ENCODE measurements at places on chromosomes 12 and 14. TPM values are rescaled to one million over a fixed set of nuclear protein-coding genes. Genes with fewer than 3 reads are reported as not detected.

GRCh38 chr12:14774906-14775635 lies 28.2 kb downstream of the WBP11 start:
- DNase-seq = peak; percentile 45

DNA sequence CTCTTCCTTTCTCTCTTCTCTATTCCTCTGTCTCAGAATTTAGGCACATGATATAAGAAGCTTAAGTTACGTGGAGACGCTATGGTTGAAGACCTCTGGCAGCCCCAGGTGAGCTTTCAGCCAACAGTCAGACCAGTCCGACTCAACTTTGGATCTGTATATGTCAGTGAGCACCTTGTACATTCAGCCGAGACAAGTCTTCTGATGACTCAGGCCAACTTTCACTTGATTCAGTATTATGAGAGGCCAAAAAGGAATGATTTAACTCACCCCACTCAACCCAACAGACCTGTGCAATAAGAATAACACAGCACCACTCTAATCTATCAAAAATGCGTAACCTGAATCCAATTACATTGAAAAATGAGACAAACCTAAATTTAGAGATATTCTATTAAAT lies 47.5 kb upstream of the FOXG1 start:
- DNase-seq = no peak

DNA sequence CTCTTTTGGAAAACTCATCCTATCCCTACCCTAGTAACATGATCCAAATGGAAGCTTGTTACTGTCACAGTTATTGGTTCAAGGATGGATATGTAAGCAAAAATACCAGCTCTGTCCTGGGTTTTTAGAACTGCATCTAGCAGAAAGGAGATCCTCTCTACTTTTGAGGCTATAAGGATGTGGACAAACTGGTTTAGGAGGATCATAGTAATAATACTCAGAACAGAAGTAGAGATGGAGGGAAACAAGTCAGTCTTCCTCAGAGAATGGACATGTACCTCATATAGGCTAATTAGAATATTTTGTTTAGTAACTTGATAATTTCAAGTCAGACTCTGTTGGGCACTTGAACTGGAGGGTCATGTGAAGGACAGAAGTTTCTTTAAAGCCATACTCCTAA lies 26.6 kb downstream of the FUT8 start:
- DNase-seq = no peak

PTGER2 gene
- 0.72 TPM for polyA plus RNA-seq

DCAF4 gene
- polyA plus RNA-seq = 17.6 TPM

GRCh38 chr14:97581016-97581415 lies 783.8 kb downstream of the VRK1 start:
- no peak for DNase-seq

DNA sequence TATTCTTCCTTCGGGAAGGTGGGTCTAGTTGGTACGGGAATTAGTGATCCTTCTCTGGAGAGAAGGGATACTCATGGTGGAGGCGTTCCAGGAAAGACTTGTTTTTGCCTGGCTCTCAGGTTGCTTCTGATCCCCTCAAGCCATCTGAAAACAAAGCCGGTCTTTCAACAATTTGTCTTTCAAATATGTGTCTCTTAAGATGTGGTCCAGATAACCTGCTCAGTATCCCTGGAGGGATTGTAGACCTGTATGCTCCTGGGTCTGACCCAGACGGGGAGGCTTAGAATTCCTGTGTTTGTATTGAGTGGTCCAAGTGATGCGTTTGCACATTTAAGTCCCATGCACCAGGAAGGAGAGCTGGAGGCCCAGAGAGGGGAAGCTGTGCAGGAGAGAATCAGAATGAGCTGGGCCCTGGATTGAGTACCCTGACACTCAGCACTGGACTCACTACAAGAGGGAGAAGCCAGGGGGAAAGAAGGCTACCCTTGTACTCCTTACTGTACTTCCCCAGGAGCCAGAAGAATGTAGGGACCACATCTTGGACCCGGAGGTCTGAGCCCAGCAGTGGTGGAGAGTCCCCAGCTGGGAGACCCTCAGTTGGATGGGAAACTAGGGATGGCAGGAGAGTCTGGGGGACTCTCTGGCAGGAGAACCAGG lies 40.4 kb downstream of the ERH start:
- no peak for DNase-seq

CCDC196 gene
- not detected for polyA plus RNA-seq

- no peak for DNase-seq
These were observed 336.3 kb downstream of the TMEM121 start for GRCh38 chr14:105862581-105863239.

- no peak for DNase-seq
These were observed 12.5 kb downstream of the EGLN3 start for GRCh38 chr14:33938131-33938949.

RD3L gene
- not detected for polyA plus RNA-seq

DNA sequence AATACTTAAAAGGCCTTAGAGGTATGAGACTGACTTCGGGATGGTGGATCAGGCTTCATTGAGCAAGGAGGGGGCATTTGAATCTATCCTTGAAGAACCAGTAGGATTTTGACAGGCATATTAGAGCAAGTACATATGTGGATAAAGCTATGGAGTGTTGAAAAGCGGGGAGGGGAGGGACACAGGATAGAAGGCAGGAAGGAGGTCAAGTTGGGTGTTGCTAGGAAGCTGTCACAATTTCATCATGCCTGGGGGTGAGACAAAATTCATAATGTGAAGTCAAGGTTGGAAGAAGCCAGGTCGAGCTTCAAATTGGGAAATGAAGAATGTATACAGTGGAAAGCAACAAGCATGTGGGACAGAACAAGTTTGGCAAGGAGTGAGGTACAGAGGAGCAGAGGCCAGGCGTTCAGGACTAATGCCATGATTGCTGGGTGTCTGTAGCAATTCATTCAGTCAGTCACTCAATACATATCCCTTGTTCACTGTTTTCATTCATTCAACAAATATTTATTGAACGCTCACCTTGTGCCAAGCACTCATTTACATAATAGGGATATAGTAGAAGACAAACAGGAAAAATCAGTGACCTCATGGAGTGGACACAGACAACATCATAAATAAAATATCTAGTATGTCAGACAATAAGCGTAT lies 58.3 kb upstream of the LTA4H start:
- no peak for DNase-seq

DNA sequence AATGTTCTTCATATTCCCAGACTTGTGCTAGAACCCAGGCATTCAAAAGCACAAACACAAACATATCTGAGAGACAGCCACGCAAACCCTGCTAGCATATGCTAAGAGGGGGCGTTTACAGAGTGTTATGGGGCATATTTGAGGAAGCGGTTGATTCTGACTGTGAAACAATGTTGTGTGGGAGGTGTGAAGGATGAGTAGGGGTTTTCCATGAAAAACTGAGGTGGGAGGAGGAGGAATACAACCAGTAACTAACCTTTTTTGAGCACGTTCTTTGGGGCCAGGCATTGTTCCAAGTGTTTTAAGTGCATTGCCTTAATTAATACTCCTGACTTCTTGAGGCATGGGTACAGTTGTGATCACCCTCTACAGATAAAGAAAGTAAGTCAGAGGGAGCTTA lies 499.5 kb downstream of the AACS start:
- DNase-seq = no peak

MGST1 gene
- 7.1 TPM for polyA plus RNA-seq

DNA sequence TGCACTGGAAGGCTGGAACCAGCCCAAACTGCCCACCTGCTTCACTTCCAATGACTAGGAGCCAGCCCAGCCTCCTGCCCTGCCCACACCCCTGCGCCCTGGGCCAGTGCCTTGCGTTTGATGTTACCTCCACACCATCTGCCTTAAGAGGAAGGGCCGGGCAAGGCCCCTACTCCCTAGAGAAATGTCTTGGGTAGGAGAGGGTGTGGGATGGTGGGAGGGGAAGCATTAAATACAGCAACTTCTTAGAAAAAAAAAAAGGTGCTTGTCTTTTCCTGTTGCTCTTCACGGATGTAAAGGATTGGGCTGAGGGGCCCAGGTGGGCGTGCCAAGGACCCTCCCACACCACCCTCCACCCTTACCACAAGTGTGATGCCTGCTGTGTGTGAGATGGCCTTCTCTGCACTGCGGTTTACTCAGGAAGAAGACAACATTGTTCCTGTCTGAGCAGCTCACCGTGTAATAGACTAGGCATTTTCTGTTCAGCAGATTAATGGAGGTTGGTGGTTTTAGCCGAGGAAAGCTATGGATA lies 99.9 kb downstream of the NINJ2 start:
- DNase-seq = no peak

HCAR1 gene
- polyA plus RNA-seq = 0.10 TPM

DNA sequence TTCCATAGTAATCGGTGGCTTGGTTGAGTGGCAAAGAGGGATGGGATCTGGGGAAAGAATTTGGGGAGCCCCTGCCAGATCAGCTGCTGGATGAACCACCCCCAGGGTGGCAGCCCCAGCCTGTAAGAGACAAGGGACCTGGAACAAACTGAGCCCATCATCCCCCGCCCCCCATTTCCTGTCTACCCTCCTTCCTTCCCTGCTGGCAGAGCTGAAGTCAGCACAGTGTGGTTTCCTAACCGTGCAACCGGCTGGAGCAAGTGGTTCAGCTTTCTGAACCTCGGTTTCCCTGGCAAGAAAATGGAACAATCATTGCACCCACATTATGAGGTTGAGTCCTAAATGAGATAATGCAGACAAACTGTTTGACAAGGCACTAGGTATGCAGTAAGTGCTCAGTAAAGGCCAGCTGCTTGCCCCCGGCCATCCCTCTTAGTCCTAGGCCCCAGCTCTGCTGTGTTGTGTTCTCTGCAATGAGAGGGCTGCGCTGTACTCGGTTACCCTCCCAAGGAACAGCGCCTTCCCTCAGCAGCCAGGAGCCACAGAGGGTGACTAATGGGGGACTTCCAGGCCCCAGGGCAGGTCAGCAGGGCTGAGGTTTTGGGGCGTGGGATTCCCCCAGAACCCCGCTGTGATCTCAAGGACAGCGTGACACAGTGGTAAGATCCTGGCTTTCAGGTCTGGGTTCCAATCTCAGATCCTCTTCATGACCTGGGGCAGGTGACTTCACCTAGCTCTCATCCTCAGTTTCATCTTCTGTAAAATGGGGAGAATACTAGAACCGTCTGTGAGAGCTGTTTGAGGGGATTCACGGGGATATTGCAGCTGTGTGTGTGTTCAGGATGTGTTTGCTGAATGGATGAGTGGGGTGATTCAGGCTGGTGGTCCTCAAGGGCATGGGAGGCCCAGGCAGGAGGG lies 16.5 kb downstream of the SELPLG start:
- no peak for DNase-seq

BATF gene
- polyA plus RNA-seq = 0.56 TPM

DNA sequence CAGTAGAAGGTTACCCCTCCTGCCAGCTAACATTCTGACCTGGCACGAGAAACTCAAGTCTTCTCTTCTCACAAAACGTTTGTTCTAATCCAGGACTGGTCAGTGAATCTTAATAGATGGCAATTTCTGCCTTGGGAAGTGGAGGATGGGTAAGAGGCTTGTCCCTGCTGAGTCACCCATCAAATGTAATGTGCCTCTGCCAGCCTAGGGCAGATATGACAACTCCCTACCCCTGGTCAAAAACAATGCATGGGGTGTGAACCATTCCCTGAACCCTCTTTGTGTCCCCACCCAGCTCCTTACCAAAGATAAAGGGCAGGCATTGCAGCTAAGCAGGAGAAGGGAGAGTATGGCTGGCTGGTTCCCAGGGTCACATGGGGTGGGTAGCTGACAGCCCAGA lies 1052.9 kb downstream of the GALC start:
- no peak for DNase-seq

DNA sequence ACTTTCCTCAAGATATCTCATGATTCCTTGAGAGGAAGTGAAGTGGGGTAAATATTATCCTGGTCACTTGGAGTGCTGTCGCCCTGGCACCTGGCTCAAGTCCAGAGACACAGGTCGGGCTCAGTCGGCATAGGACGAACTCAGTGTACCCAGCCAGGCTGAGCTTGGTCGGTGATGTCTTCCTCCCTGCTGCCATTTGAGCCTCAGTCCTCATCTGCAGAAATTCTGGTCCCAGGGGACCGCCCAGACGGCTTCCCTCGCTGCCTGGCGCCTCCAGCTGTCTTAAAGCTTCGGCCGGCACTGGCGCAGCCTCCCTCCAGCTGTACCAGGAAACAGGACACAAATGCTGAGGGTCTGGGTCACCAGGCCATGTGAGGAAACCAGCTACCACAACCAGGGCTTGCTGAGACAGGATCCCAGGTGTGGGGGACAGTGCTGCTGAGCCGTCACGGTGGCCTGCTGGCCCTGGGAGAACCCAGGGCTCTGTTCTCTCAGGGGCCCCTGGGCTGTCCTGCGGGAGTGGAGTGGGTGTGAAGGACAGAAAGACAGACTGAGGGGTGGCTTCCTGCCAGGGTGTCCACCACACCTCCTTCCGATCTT lies 5.0 kb upstream of the KLC1 start:
- no peak for DNase-seq

RASSF9 gene
- polyA plus RNA-seq = 2.5 TPM

DNA sequence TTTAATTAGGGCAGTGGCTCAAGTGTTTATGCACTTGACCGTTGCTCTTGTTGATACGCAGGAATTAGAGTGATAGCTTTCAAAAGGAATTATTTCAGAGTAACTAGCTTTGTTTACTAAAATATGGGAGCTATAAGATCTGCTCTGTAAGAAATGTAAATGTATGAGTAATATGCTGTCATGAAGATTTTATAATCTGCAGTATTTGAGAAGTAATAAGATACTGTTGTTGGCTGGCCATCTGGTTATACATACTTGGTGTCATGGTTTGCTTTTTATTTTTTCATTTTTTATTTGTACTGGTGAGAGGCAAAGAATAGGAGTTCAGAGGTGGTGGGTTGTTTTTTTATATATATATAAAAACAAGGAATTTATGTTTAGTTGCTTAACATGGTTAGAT lies 58.5 kb downstream of the PLXNC1 start:
- no peak for DNase-seq

DNA sequence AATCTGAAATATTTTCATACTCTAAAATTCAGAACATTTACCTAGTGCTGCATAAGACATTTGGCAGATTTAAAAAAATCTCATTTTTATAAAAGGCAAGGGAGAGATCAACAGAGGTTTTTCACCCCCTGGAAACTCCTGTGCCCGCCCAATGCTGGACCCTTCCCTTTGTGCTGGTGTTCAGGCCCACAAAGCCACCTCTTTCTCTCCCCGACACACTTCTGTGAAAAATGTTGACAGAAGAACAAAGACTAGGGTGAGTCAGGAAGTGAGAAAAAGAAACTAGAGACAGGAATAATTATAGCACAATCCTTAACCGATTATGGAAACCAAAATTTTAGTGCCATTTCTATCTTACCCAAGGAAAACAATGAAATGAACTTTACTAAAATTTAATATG lies 197.7 kb upstream of the STXBP6 start:
- DNase-seq = no peak

USP44 gene
- polyA plus RNA-seq = 1.00 TPM

- no peak for DNase-seq
These were observed 25.6 kb upstream of the GPATCH2L start for GRCh38 chr14:76126076-76126475.

DNA sequence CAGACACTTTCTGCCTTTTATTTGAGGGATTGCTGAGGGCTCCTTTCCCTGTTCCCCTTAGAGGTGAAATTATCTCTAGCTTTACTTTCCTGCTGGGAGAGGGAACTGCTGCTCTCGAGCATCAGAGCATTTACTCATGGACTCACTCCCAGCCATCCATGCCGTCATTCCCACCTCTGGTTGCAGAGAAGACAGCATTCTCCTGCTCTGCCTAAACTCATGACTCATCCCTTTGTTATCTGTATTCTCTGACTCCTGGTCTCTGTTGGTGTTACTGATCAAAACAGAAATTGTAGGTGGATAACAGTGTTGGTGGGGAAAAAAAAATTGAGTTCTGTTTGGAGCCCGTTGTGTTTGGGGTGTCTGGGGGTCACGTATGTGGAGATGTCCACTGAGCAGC lies 159.3 kb downstream of the TTC8 start:
- no peak for DNase-seq

Data from forelimb muscle (tissue), 1 donor.